Umbilical cord (tissue), 2 donors: ENCODE measurements at places on chromosomes 12 and 14. TPM values are rescaled to one million over a fixed set of nuclear protein-coding genes. Genes with fewer than 3 reads are reported as not detected.

Gene TAS2R42
- 2.4 TPM for total RNA-seq

Gene KRT6A
- total RNA-seq, result 701 TPM

Gene MGAT4C
- total RNA-seq, result 11.6 TPM

Gene ENDOU
- 2.9 TPM for total RNA-seq

Gene CMA1
- total RNA-seq, result not detected

Gene ITFG2
- 23.6 TPM for total RNA-seq

Gene GDF11
- 3.1 TPM for total RNA-seq

Gene STXBP6
- total RNA-seq, result 78.7 TPM

Gene SDSL
- total RNA-seq, result 3.6 TPM

Gene TCL1B
- 4.1 TPM for total RNA-seq

Gene TAPBPL
- 3.6 TPM for total RNA-seq

Gene OTX2
- total RNA-seq, result 3.4 TPM

Gene CDKL1
- total RNA-seq, result 20.2 TPM

Gene PIWIL1
- total RNA-seq, result 1.4 TPM

Gene IGF1
- 18.1 TPM for total RNA-seq

Gene CLEC14A
- total RNA-seq, result 15.4 TPM

Gene POTEM
- not detected for total RNA-seq

Gene FOXA1
- 2.9 TPM for total RNA-seq

Gene OR6C2
- total RNA-seq, result 11.8 TPM

Gene C3AR1
- total RNA-seq, result 9.6 TPM
